ENCODE measurements at places on chromosomes 4 and X.

DNA sequence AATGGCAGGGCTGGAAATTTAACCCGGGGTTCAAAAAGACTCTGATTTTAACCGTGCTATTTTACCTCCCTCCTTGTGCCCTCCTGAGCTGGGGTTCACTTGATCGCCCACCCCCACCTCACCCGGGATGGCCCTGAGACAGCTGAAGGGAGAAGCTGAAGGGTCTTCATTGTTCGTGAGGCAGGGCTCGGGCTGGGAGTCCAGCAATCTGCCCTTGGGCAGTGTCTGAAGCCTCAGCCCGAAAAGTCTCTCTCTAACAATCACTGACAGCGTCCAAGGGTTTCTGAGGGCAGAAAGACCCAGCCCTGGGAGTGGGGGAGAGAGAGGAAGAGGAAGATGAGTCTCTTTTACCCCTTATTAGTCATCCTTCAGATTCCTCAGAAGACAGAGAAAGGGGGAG, 39.4 kb upstream of the PHOX2B start:
- no peak for DNase-seq

DNA sequence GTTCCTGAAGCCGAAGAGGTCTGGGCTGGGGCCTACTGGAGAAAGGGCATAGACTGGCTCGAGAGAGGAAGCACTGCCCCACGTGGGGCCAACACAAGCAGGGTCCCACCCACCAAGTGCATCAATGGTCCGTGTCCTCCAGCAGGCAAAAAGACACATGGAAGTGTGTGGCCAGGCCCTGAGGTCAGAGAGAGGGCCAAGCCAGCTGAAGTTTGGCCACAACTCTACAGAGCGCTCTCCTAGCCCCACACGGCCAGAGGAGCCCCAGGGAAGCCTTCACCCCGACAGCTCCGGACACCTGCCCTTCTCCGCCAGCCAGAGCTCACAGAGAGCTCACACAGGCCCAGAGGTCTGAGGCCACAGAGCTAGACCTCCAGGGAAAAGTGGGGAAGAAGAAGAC, 8.5 kb upstream of the KDM5C start:
- DNase-seq: no peak

DNA sequence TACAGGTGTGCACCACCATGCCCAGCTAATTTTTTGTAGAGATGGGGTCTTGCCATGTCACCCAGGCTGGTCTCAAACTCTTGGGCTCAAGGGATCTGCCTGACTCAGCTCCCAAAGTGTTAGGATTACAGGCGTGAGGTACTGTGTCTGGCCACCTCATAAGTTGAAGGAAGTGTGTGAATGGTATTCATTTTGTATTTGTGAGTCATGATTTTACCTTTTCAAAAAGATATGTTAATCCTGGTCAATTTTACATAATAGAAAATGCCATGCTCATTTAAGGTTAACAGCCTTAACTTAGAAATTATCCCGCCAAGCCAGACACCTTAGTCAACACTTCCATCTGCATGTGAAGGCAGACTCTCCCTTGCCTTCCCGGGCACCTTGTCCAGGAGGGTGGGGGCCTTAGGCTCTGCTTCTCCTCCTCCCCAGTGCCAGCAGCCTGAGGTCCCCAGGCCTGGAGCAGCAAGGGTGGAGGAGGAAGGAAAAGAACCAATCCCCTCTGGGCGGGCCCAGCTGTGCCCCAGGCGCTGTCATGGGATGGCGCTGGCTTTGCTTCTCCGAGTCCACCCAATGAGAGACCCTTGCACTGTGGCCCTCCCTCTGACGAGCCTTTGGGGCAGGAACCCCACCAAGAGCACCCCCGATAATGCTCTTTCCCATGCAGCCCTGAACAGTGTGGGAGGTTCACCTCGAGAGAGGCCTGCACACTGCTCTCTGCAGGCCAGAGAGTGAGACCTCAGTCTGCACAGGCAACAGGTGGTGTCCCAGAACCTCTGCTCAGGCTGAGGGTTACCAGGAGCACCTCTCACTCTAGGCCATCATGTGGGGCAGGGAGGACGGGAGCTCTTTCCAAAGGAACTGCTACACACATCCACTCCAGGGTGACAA, 37.3 kb downstream of the RNF212 start:
- DNase-seq: no peak

DNA sequence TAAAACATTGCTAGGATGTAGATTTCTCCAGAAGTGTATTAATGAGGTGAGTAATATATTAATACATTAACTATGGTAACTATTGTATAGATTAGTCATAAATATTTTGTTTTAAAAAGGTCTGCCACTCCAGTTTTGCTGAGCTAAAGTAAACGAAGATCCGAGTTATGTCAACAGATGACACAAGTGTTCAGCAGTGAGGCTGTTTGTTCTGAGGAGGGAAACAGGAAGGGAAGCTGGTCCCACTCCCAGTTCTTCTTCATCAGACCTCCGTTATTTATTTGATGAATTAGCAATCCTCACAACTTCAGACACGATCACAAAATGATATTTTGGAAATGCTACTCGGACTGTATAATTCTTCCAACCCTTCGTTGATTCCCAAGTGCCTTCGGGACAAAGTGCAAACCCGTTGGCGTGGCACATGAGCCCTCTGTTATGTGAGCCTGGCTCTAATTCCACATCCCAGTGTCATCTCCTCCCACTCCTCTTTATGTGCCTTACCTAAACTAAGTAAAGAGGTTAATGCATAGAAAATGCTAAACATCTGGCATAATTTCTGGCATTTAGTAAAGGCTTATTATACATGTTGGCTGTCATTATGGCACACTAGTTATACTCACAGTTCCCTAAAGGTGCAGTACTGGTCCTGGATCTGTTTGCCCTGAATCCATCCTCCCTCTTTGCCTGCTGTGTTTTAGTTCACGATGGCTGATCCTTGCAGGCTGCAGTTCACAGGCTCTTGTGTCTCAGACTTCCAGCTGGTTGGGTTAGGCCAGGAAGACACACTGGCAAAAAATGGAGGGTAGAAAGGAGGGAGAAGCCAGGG, 190.6 kb upstream of the LNX1 start:
- DNase-seq: peak; percentile 19

DNA sequence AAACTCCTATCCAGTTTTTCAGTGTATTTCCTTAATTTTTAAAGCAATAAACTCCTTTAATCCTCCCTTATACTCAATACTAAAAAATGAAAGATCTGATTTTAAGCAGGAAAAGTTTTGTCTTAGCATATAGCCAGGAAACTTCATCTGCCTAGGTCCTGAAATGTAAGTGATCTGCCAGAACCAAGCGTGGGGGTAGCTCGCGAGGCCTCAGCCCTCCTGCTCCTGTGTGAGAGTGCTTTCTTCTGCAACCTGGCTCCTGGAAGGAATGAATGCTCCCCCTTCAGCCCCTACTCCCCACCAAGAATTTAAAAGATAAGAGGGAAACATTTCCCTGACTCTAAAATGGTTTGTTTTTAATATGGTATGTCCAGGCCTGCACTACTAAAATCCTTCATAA, 160.1 kb downstream of the CBR4 start:
- no peak for DNase-seq

GRCh38 chr4:58061967-58062366, 951.8 kb upstream of the IGFBP7 start:
- DNase-seq: no peak

- no peak for DNase-seq
These were observed 123.0 kb upstream of the GALNT7 start for GRCh38 chr4:173045571-173045970.

GRCh38 chrX:136015016-136015415, 29.8 kb downstream of the SLC9A6 start:
- DNase-seq: no peak

GRCh38 chr4:74886484-74886883, 46.4 kb upstream of the PARM1 start:
- no peak for DNase-seq

DNA sequence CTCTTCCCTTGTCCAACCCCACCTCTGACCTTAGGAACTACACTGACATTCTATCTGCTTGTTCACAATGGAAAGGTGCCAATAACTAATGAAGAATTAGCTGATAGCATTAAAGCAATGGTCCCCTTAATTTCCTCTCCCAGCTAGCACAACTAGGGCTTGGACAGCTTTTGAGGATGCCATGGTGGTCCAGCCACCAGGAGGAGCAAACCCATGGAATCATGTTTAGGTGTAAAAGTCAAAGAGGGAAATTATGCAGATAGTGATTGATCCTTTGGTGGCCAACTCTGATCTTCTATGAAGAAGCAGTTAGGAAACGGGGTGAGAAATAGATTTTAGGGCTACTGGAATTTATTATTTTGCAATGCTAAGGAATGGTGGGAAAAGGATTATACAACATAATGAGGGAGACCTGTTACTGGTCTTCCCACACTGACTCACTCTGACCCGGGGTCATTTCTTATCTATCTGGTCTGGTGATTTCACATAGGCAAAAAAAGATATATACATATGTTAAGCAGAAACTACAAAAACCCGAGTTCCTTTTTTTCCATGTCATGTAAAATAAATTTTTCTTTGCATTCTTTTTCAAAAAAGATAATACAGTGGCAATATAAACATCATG, 45.8 kb upstream of the FBXW7 start:
- DNase-seq: no peak

DNA sequence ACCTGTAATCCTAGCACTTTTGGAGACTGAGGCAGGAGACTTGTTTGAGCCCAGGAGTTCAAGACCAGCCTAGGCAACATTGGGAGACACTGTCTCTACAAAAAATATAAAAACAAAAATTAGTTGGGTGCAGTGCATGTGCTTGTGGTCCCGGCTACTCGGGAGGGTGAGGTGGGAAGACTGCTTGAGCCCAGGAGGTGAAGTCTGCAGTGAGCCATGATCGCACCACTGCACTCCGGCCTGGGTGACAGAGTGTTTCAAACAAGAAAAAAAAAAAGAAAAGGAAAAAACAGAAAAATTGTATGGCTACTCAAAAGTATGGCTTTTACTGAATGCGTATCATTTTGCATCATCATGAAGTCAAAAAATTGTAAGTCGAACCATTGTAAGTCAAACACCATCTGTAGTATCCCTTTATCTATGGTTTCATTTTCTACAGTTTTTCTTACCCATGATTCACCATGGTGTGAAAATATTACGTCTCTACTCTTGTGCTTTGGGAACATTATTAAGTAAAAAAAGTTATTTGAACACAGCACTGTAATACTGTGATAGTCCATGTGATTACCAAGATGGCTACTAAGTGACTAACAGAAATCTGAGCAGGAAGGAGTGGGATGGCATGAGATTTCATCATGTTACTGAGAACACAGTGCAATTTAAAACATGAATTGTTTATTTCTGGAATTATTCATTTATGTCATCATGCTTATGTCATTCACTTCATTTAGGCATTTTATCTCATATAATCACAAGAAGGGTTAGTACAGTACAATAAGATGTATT, 26.5 kb upstream of the MANBA start:
- DNase-seq: peak; percentile 57
